ENCODE measurements at places on chromosomes 4 and X. TPM values are rescaled to one million over a fixed set of nuclear protein-coding genes. Genes with fewer than 3 reads are reported as not detected.

- H3K4me1 ChIP-seq: no peaks in the 10 kb centered on the region
- H3K36me3 ChIP-seq: no peaks in the 10 kb centered on the region
- H3K4me3 ChIP-seq: no peak overlapping the region
These were observed 189.6 kb upstream of the NHS start for GRCh38 chrX:17185431-17185830.

DNA sequence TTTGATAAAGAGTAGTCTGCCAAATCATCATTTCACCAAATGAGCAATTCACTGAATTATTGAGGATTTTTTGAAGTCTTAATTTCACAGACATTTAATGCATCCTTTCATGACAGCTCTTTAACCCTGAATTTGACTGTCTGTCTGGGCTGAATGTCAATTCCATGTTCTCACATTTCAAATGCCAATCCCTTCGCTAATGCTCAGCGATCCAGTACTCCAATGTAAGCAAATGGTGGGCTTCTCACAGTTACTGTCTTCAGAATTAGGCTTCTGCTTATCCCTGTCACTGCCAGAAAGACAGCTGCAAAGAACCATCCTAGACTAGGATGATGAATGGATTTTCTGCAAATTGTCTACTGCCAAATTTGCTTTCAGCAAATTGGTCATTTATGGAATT is 36.2 kb upstream of the USP38 start:
- H3K4me1 ChIP-seq: no peaks in the 10 kb centered on the region
- no peak overlapping the region for H3K4me3 ChIP-seq
- H3K27me3 ChIP-seq: no peaks in the 10 kb centered on the region
- H3K36me3 ChIP-seq: no peaks in the 10 kb centered on the region
- DNase-seq: no peak

DNA sequence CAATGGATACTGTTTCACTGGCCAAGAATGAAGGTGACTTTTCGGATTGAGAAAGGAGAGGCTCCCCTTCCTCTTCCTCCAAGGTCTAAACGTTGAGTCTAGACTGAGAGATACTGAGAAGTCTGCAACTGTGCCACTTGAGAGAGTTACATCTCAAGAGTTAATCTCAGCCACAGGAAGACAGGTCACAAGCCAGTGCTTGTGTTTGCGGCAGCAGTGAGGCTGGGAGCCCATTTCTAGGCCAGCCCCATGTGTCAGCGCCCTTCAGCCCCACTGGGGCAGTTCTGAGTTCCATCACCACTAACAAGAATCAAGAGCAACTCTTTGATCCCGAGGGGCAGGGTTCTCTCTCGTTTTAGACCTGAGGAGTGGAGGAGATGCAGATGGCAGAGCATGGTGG is 7.3 kb upstream of the SEC24D start:
- no peak for DNase-seq
- no peak overlapping the region for H3K27ac ChIP-seq
- no peaks in the 10 kb centered on the region for H3K27me3 ChIP-seq

Gene GPM6B
- 20.8 TPM for total RNA-seq

DNA sequence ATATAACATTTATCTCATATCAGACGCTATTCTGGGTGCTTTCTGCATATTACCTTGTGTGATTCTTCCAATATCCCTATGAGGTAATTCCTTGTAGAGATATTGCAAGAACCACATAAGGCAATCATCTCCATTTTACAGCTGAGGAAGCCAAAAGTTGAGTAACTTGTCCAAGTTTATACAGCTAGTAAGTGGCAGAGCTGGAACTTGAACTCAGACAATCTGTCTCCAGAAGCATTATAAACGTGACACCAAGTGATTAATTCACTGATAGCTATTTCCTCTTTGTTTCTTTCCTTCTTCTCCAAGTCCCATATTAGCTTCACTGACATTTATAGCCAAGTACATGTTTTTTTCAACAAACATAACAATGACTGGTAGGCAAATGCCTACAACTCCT is 7.3 kb downstream of the EMCN start:
- H3K36me3 ChIP-seq: no peaks in the 10 kb centered on the region
- no peak overlapping the region for H3K4me3 ChIP-seq
- no peak for DNase-seq

Gene HPGD
- total RNA-seq: 181 TPM

Gene MAPK10
- 34.5 TPM for total RNA-seq

GRCh38 chr4:107034996-107035818 is 906 bp downstream of the DKK2 start:
- peaks cover 3% of the 10 kb centered on the region for H3K27me3 ChIP-seq
- peaks cover 39% of the 10 kb centered on the region for H3K4me1 ChIP-seq
- no peak for DNase-seq
- H3K36me3 ChIP-seq: no peaks in the 10 kb centered on the region

DNA sequence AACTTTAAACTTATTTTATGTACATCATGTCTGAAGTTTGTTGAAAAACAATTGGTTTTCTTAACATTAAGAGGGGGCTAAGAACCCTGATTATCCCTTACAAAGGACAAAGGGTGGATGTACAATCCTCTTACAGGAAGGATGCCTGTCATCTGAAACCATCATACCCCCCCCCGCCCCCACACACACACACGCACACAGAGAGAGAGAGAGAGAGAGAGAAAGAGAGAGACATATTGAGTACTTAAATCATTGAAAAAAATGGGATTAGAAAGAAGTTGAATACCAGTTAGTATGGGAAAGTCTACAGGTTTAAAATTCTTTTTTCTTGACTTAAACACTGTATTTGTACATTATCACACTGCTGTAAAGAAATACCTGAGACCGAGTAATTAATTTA is 10.9 kb upstream of the PGM2 start:
- H3K36me3 ChIP-seq: no peaks in the 10 kb centered on the region
- H3K4me1 ChIP-seq: no peaks in the 10 kb centered on the region
- no peak overlapping the region for H3K4me3 ChIP-seq
- no peak for DNase-seq
- no peak overlapping the region for H3K27ac ChIP-seq

- no peak overlapping the region for H3K27ac ChIP-seq
- no peaks in the 10 kb centered on the region for H3K4me1 ChIP-seq
- no peaks in the 10 kb centered on the region for H3K27me3 ChIP-seq
- DNase-seq: no peak
- H3K4me3 ChIP-seq: no peak overlapping the region
- H3K36me3 ChIP-seq: no peaks in the 10 kb centered on the region
These were observed 66.1 kb downstream of the MAGEA10 start for GRCh38 chrX:152072236-152072635.

Gene ARSJ
- 29.3 TPM for total RNA-seq

GRCh38 chr4:61923179-61923578 is 723.1 kb downstream of the ADGRL3 start:
- no peaks in the 10 kb centered on the region for H3K27me3 ChIP-seq
- H3K36me3 ChIP-seq: no peaks in the 10 kb centered on the region
- no peaks in the 10 kb centered on the region for H3K4me1 ChIP-seq
- no peak for DNase-seq
- H3K27ac ChIP-seq: no peak overlapping the region

Gene MAGEH1
- 25.6 TPM for total RNA-seq

GRCh38 chr4:57462843-57463242 is 352.7 kb upstream of the IGFBP7 start:
- H3K27me3 ChIP-seq: no peaks in the 10 kb centered on the region
- H3K4me1 ChIP-seq: no peaks in the 10 kb centered on the region
- H3K36me3 ChIP-seq: no peaks in the 10 kb centered on the region
- H3K27ac ChIP-seq: no peak overlapping the region
- H3K4me3 ChIP-seq: no peak overlapping the region

- no peak overlapping the region for H3K4me3 ChIP-seq
- no peak overlapping the region for H3K27ac ChIP-seq
- H3K4me1 ChIP-seq: no peaks in the 10 kb centered on the region
- DNase-seq: peak; percentile 48
These were observed 7.2 kb upstream of the MRFAP1 start for GRCh38 chr4:6633091-6633906.

Gene NAT8L
- not detected for total RNA-seq

DNA sequence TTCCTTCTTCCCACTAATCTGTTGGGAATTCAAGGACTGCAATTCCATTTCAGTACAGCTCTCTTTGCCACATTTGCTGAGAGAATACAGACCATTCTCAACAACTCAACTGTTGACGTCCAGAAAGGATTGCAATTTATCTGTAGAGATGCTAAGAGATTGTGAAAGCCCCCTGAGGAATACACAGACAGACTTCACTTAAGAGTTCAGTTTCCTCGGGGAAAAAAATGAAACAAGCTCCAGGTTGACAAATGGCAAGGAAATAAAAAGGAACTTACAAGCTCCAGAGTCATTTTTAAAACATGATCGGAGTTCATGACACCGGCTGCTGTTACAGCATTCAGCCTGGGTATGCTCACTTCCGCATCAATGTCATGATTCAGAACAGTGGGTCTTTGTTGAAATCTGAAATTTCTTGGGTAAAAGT is 13.8 kb downstream of the TLR10 start:
- no peak overlapping the region for H3K4me3 ChIP-seq
- H3K4me1 ChIP-seq: no peaks in the 10 kb centered on the region
- no peak for DNase-seq
- no peaks in the 10 kb centered on the region for H3K36me3 ChIP-seq
- H3K27me3 ChIP-seq: no peaks in the 10 kb centered on the region

GRCh38 chr4:121861426-121861825 is 8.8 kb downstream of the BBS7 start:
- peaks cover 2% of the 10 kb centered on the region for H3K36me3 ChIP-seq
- no peak for DNase-seq
- H3K27ac ChIP-seq: no peak overlapping the region
- H3K27me3 ChIP-seq: no peaks in the 10 kb centered on the region

Gene QRFPR
- not detected for total RNA-seq

GRCh38 chrX:97065066-97065465 is 181.4 kb downstream of the RPA4 start:
- no peak overlapping the region for H3K4me3 ChIP-seq
- H3K4me1 ChIP-seq: no peaks in the 10 kb centered on the region
- DNase-seq: no peak
- no peaks in the 10 kb centered on the region for H3K36me3 ChIP-seq

- no peaks in the 10 kb centered on the region for H3K4me1 ChIP-seq
- no peaks in the 10 kb centered on the region for H3K36me3 ChIP-seq
- H3K27me3 ChIP-seq: peaks cover 6% of the 10 kb centered on the region
- DNase-seq: no peak
These were observed 38.9 kb downstream of the CCNQ start for GRCh38 chrX:153560000-153560399.

Gene ADH4
- total RNA-seq: not detected

- no peak for DNase-seq
- no peaks in the 10 kb centered on the region for H3K27me3 ChIP-seq
- H3K36me3 ChIP-seq: no peaks in the 10 kb centered on the region
- no peak overlapping the region for H3K27ac ChIP-seq
These were observed 10.7 kb downstream of the CNGA1 start for GRCh38 chr4:48005781-48006180.

- H3K36me3 ChIP-seq: peaks cover 5% of the 10 kb centered on the region
- DNase-seq: peak; percentile 90
- peaks cover 39% of the 10 kb centered on the region for H3K4me1 ChIP-seq
- peak within 1 kb of the TSS; percentile 91 for H3K27ac ChIP-seq
These were observed at the start of gene SLC49A3 for GRCh38 chr4:688854-689681. TSS of gene SLC49A3 (minus strand) at chr4:689151. CDS start at chr4:689127, 24 bp downstream.

DNA sequence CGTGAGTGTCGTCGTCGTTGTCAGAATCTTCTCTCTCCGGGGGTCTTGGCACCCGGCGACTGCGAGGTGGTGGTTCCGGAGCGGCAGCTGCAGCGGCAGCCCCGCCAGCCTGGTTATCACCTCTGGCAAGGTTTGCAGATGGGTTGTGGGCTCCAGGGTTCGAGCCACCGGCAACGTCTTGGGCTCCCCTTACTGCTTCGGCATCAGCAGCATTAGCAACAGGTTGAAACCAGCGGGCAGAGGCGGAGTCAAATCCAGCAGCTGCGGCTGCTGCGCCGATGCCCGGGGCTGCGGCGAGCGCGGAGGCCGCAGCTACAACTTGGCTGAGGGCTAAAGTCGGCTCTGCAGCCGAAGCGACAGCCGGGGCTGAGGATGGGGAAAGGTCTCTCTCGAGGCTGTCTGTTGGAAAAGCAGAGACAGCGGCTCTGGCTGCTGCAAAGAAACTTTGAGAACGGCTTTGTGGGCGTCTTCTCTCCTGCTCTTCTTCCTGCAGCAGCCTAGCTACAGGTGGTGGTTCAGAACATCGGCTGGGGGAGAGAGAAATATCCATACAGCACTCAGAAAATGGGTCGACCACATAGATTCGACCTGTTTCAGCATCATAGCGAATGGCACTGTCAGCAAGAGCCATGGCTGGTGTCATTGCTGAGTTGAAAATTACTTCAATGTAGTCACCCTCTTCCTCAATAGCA is 3.6 kb downstream of the IRS4 start:
- no peak overlapping the region for H3K27ac ChIP-seq
- no peaks in the 10 kb centered on the region for H3K36me3 ChIP-seq
- no peak overlapping the region for H3K4me3 ChIP-seq
- H3K4me1 ChIP-seq: no peaks in the 10 kb centered on the region
- peaks cover 29% of the 10 kb centered on the region for H3K27me3 ChIP-seq
- DNase-seq: no peak

Gene SLIT2
- 59.3 TPM for total RNA-seq

- no peak overlapping the region for H3K27ac ChIP-seq
- no peaks in the 10 kb centered on the region for H3K36me3 ChIP-seq
- H3K27me3 ChIP-seq: no peaks in the 10 kb centered on the region
These were observed 56.9 kb downstream of the ARHGAP10 start for GRCh38 chr4:147788791-147789190.

Gene ZNF330
- total RNA-seq: 37.8 TPM
